ENCODE measurements at places on chromosomes 16 and 17.

DNA sequence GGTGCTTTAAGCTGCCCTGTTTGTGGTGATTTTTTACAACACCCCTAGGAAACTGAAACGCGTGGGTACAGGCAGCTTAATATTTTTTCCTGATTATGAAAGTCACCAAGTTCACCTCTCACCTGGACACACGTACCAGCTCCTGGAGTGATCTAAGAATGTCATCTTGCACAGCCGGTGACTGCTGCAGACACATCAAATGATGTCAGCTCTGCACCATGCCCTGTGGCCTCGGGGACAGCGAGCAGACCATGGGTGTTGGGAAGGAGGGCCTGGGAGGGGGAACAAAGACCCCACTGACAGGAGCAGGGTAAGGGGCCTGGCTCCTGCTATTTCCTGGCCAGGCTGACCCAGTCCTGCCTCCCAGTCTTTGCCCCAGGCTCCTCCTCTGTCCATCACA lies 272.7 kb downstream of the PARN start:
- DNase-seq = no peak

GRCh38 chr16:47058295-47059086 lies 85.0 kb upstream of the DNAJA2 start:
- no peak for DNase-seq

- DNase-seq = no peak
Observed at GRCh38 chr16:27980919-27981700, 82.4 kb downstream of the GSG1L start.

GRCh38 chr16:11099672-11100205 lies 155.4 kb downstream of the CLEC16A start:
- DNase-seq = no peak

- no peak for DNase-seq
Observed at GRCh38 chr17:66002063-66002585, 189.8 kb downstream of the CEP112 start.

GRCh38 chr16:71780521-71781089 lies 28.0 kb downstream of the AP1G1 start:
- no peak for DNase-seq

DNA sequence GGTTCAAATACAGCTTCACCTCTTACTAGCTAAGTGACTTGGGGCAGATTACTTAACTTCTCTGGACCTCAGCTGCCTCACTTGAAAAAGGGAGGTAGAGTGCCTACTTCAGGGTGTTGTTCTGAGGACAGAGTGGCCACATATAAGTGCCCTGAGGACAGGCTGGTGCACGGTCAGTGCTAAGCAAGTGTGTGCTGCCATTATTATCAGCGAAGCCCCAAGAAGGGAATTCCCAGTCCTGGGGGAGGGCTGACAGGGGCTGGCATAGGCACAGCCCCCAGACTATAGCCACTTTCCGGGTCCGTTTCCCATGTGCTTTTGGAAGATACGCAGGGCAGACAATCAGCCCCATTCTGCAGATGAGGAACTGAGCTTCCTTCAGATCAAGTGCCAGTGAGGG lies 2.5 kb downstream of the ZBTB4 start:
- DNase-seq = no peak

Measured in stimulated activated CD8-positive, alpha-beta memory T cell treated with anti-CD3 and anti-CD28 coated beads, Interleukin-2, amount 100 ng/mL, for 1 hour (primary cell).